ENCODE measurements at places on chromosomes 13 and 19.

- no peak for DNase-seq
Measured at GRCh38 chr13:41709511-41709910, 251.4 kb downstream of the VWA8 start.

DNA sequence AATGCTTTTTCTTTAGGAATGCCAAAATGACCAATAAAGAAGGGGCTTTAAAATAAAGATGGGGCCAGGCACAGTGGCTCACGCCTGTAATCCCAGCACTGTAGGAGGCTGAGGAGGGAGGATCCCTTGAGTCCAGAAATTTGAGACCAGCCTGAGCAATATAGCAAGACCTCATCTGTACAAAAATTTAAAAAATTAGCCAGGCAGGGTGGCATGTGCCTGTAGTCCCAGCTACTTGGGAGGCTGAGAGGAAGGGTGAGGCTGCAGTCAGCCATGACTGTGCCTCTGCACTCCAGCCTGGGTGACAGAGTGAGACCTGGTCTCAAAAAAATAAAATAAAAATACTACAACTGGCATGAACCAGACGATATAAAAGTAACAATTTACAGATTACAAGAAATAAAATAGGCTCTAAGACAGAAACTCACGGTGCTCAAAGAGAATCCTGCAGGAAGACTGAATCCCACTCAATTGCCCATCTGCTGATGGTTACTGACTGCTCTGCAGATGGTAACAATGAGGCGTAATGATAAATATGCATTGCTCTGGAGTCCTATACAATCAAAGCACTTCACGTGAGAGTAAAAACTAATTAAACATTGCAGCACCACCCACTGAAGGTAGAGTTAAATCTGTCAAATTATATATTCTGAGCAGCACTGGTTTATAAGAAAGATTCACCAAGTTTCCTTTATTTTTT lies 93.2 kb downstream of the LHFPL6 start:
- no peak for DNase-seq

DNA sequence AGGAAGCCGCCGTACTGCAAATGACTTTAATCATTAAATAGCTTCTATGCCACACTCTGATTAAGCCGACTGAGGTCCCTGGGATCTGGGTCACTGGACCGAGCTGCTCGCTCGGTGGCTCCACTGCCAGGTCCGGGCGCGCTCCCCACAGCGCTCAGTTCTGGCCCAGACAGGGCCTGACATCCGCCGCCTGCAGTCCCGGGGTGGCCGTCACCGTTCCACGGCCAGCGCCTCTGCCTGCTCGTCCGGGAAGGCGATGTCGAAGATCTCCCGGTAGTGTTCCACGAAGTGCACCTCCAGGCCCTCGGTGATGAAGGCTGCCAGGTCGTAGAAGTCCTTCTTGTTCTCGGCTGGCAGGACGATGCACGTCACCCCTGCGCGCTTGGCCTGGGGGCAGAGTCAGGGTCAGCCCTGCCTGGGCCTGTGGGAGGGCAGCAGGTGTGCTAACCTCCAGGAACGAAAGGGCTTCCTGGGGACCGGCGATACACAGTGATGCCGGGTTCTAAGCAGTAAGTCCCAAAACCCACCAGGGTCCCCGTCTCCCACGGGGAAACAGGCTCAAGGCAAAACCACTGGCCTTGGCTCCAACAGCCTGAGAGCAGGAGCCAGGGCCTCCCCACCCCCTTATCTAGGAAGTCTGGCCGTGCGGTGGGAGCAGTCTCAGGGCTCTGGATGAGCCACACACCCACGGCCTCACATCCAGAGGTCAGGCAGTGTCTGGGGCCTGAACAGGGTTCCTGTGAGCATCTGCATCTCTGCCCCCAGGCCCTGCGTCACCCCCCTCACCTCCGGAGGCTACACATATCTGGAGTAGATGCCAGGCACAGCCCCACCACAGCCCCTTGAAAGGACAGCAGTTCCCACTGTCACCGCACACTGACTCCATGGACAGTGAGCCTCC lies 2.0 kb downstream of the RPL36 start:
- no peak for DNase-seq

DNA sequence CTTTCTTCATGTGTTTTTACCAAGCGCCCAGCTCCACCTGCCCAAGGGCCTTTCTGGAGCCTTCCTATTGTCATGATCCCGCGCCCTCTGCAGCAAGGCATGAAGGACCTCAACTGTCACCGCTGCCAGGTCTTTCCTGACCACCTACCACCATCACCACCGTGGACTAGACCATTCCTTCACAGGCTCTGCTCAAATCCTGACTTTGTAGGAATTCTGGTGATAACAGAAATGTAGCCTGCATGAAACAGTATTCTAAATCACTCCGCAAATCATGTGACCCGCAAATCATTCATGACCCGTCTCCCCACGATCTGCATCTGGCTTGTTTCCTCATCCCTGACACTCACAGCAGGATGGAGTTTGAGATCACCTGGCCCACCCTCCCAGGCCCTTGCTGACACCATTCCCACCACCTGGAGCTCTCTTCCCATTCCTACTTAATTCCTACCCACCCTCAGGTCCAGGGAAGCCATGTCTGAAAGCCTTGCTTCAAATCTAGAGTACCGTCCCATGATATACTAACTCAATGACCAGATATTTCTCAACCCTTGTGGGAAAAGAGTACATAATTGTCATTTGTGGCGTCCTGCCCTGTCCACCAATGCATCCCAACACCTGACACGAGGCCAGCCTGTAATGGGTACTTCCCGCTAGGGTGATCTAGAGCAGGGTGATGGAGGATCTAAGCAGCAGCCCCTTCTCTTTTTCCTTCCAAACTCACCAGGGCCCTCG lies 1.3 kb downstream of the UBE2S start:
- no peak for DNase-seq

GRCh38 chr19:50723069-50723468 lies at the start of gene CLEC11A:
TSS of gene CLEC11A (plus strand) at chr19:50723364. CDS start at chr19:50723526, 162 bp downstream.
- no peak for DNase-seq

DNA sequence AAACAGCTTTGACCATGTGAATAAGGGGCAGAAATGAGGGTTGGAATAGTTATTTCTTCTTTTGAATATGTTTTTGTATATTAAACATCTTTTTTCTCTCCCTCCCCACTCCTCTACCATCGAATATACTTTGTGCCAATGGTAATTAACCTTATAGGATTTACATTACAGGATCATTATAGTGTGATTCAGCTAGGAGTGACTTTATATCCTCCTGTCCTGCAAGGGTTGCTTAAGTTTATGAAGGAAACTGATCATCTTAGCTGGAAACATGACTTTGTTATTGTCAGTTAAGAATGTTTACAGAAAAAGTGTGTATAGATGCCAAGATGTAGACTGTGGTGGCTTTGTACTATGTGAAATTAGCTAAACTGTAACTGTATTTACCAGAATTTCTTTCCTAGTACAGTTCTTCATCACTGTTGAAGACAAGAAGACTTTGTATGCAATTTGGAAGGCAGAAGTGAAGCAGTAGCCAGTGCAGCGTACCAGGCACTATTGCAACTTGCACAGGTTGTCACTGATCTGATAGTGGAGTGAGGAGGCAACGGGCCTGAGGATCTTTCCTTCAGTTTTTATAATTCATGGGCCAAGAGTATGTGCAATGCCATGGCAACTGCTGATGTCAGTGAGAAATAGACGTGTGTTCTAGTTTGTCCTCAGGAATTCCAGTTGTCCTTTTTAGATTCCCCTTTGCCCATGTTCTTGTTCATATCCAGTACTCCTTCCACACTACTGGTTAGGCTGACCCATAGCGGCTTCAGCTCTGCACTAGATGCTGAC lies 8.2 kb upstream of the PAN3 start:
- no peak for DNase-seq

- no peak for DNase-seq
Measured at GRCh38 chr13:38688674-38689073, 1.8 kb downstream of the FREM2 start.

GRCh38 chr19:39792999-39793546 lies 14.4 kb downstream of the LEUTX start:
- DNase-seq: peak; percentile 64

DNA sequence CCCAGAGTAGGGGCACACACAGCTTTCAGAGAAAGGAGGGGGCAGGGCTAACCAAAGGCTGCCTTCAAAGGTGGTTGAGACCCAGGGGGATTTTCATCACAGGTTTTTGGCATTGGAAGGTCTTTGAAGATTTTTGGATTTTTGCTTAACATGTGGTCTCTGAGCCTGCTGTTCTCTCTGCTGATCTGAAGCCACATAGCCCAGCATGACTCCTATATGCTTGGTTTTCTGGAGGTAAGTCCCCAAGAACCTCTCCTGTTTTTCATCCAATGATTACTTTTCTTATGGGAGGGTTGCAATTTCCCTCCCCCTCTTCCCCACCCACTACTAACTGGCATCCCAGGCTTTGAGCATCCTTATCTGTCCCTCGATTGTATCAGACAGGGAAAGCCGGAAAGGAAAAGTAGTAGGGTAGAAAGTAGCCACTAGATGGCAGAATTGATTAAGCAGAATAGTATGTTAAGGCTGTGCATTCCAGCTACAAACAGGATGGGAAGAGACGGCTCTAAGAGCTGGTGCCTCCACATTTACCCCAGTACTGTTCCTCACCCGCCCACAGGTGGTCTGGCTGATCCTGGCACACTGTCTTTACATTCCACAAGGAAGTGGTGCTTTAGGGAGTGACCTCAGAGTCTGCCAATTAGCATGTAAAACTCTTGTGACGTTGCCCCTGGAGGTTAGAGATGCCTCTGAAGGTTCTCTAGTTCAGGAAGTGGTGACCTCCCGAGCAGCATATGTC lies 218.9 kb upstream of the EDNRB start:
- peak; percentile 76 for DNase-seq

DNA sequence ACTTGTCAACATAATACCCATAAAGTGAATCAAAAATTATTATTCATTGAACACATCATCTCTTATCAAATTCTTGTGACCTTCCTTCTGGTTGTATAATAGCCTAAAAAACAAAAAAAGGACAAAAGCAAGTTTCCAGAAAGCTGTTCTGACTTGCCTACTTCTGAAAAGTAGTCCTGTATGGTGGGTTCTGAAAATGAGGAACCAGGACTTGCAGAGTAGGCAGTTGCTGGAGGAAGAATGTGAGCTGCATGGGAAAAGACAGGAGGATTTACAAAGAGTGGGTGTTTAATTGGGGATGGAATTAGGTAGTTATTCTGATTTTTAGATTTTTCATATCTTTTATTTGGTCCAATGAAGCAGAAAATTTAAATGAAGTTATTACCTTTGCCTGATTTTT lies 56.7 kb downstream of the RCBTB2 start:
- DNase-seq: no peak

DNA sequence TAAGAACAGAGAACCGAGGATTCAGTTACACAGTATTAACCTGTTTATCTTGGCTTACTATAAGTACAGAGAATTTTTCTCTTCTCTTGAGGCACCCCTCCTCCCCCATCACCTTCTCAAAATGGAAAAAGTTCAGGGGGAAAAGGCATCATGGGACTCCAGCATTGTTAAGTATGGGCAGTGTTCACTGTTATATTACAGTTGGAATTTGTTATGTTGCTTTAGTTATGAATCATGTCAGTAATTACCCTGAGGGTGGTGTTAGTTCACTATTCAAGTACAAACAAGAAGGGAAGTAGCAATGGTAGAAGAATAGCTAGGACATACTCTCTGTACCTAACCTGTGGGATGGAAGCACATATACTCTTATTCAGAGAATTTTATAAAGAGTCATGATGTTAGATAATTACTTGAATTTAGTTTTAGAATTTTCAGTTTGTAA lies 12.0 kb downstream of the LPAR6 start:
- DNase-seq: no peak

- DNase-seq: no peak
Measured at GRCh38 chr13:48731001-48731658, 77.4 kb downstream of the CYSLTR2 start.

DNA sequence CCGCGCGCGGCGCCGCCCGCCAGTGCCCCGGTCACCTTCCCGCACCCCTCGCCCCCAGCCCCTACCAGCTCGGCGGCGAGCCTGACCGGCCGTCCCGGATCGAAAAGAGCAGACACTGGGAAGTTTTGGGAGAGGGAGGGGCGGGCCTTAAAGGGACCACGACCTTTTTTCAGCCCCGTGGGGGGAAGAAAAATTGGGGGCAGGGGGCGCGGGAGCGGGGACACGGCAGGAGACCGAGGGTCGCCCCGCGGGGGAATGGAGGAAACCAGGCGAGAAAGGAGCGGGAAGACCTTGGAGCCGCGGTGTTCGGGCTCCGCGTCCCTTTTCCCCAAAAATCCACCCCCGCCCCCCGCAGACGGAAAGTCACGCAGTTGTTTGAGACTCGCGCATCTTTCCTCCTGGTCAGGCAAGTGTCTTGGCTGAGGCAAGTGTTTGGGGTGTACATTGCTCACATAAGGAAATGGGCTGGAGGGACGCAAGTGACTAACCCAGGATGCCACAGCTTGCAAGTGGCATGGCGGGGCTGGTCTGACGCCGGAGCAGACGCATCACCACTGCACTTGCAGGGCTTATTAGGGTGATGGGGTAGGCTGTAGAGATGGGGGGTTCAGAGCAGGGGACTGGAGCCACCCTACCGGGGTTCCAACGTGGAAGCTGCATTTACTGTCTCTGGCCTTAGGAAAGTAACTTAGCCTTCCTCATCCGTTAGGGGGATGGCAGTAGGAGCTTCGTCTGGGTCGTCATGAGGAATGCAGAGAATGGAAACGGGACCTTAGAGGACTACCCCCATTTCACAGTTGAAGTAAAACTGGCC lies 2.7 kb upstream of the HNRNPL start:
- DNase-seq: no peak

DNA sequence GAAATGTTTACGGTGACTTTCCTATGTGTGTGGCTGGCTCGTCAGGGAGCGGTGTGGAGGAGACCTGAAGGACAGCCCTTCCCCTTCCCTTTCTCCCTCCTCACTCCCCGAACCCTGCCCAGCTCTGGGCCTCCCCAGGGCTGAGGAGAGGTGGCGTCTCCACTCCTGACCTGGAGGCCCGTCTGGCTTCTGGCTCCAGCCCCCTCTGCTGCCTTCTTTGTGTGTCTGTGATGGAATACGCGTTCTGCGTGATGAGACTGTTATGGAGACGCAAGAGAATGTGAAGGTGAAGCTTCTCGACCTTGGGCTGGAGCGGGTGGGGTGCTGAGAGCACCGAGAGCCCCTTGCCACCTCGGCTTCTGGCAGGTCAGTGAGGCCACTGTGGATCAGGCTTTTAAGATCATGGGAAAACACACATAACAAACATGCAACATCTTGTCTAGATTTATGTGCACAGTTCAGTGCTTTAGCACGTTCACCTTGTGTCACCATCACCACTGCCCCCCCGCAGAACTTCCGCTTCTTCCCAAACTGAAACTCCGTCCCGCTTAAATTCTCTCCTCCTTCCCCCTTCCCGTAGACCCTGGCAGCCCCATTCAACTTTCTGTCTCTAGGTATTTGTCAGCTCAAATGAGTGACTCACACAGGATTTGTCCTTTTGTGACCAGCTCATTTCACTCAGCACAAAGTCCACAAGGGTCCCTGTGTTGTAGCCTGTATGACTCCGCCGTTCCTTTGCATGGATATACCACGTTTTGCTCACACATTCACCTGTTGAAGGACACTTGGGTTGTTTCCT lies 24.7 kb downstream of the ATP11A start:
- no peak for DNase-seq

DNA sequence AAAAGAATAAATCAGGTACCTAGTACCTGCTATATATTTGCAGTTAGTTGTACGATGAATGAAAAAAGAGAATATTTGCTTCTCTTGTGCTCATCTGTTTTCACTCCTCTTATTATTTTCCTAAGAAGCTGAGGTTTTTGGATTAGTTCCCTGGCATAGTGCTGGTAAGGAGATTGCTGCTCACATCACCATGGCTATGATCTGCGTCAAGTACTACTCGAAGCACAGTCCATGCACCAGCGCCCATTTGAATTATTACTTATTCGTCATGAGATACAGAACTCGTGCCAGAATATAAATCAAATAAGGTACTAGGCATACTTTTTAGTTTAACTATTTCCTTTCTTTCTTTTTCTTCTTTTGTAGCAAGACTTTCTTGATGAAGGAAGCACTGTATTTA lies 7.1 kb downstream of the SERTM1 start:
- no peak for DNase-seq

Measured in NCI-H1092 (cell line).